ENCODE measurements at places on chromosomes 16 and 17.

DNA sequence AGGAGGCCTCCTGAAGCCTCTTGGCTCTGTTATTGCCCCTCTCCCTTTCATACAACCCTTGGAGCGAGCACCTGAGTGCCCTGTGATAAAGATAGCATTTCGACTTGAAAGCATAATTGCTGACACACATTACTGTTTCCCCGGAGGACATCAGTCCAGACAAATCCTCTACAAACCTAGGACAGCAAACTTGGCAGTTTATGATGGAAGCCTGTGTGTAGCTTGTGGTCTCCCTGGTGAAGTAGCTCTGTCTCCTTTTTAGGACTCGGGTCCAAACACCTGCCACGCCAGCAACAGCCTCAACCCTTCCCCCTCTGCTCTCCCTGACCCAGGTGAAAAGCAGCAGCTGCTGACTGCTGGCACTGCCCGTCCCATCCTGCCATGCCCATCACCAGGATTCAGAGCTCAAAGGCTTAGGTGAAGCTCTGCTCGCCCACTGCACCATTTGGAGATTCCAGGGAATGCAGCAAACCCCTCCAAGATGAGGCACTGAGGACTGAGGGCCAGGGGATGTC is 55.9 kb downstream of the IRX6 start:
- no peak for DNase-seq

GRCh38 chr17:77948690-77949114 is 9.8 kb upstream of the TNRC6C start:
- DNase-seq: no peak

- DNase-seq: peak; percentile 55
Observed at GRCh38 chr17:55773671-55774070, 22.8 kb downstream of the PCTP start.

GRCh38 chr17:32861981-32862380 is 14.9 kb downstream of the MYO1D start:
- no peak for DNase-seq

GRCh38 chr16:86363057-86363490 is 147.3 kb upstream of the FOXF1 start:
- DNase-seq: no peak

GRCh38 chr16:78562111-78562510 is 462.7 kb downstream of the WWOX start:
- no peak for DNase-seq

GRCh38 chr17:67891481-67892119 is 66.3 kb downstream of the BPTF start:
- DNase-seq: no peak

All from left lung (tissue), 14 donors.